ENCODE measurements at places on chromosomes 6 and 20.

DNA sequence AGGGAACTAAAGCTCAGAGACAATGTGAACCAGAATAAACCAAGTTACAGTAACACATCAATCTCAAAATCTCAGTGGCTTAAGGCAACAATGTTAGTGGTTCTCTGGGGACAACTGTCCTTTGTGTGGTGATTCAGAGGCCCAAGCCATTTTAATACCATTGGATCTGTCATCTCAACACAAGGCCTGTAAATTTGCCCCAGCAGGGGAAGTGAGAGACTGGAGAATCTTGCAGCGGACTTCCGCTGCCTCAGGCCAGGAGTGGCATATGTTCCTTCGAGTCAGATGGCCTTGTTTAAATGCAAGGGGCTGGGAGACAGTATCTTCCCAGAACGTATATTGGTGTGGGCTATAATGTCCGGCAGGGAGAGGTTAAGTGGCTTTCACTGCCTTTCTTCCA, 126.0 kb downstream of the CD83 start:
- DNase-seq, result no peak

GRCh38 chr6:79672631-79673111, 41.5 kb downstream of the SH3BGRL2 start:
- DNase-seq, result no peak

DNA sequence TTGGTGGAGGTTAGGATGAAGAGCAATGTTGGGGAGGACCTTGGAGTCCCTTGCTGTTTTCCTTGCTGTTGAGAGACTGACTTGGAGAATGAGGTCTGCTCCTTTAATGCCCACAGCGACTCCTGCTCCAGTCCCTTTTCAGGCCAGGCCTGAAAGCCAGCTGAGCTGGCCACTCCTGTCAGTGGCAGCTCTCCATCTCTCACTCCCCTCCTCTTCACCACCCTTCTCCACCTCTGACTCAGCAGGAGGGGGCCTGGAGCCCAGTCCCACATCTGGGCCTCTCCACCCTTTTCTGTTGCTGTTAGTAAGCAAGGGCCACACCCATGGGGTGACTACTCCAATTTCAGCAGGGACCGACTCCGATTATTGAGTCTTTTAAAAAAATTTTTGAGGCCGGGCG, 2.2 kb downstream of the SNX21 start:
- no peak for DNase-seq

GRCh38 chr6:165439928-165440554, 130.6 kb upstream of the C6orf118 start:
- no peak for DNase-seq

DNA sequence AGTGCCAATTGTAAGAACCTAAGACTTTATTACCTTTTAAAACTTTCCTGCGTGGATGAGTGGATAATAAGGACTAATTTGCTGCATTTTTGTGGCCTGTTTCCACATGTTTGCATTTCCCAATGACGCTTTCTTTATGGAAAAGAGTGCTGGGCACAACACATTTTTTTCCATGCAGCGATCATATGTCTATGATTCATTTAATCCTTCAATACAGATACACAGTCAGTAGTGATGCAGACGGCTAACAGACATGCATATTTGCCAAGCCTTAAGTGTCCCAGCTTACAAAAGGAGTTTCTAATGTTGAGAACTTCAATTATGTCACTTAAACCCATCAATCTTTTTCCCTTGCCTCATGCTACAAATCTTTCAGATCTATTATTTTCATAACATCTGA, 239.8 kb upstream of the PREP start:
- no peak for DNase-seq

GRCh38 chr6:91447530-91448254, 860.8 kb upstream of the MAP3K7 start:
- DNase-seq, result no peak
